Uterus (tissue), 4 donors: ENCODE measurements at places on chromosomes 7 and 10.

DNA sequence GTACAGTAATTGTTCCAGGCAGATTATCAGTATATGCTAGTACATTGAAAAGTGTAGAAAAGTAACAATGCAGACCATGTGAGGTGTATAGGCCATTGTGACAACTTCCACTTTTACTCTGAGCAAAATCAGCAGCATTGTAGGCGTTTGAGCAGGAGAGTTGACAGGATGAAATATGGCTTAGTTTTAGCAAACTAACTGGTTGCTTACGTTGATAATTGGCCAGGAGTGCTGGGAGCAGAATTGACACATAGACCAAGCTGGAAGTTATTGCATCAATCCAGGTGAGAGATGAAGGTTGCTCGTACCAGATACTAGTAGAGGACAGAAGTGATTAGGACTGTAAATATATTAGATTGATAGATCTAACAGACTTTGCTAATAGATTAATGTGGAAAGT lies 46.0 kb downstream of the LCOR start:
- DNase-seq, result no peak

DNA sequence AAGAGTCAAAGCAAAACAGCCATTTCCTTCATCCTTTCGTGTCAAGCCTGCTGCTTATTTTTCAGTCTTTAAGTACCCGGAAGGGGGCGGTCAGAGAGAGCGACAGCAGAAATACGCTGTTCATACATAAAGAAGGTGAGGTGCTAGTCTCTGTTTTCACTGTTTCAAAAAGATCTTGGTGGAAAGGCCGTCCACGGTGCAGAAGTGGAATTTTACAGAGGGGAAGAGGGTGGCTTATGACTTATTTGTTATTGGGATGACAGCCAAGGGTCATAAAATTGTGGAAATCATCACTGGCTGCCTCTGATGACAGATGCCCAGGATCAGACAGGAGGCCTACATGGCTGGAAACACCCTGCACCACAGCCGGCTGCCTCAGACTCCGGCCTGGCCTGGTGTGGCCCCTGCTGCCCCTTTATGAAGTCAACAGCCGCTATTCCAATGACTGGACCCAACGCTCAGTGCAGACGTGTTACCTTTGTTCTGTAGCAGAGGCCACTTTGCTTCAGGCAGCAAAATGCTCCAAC lies 57.0 kb downstream of the HIPK2 start:
- DNase-seq, result no peak

GRCh38 chr7:105297985-105298384 lies 90.7 kb downstream of the SRPK2 start:
- DNase-seq, result no peak

DNA sequence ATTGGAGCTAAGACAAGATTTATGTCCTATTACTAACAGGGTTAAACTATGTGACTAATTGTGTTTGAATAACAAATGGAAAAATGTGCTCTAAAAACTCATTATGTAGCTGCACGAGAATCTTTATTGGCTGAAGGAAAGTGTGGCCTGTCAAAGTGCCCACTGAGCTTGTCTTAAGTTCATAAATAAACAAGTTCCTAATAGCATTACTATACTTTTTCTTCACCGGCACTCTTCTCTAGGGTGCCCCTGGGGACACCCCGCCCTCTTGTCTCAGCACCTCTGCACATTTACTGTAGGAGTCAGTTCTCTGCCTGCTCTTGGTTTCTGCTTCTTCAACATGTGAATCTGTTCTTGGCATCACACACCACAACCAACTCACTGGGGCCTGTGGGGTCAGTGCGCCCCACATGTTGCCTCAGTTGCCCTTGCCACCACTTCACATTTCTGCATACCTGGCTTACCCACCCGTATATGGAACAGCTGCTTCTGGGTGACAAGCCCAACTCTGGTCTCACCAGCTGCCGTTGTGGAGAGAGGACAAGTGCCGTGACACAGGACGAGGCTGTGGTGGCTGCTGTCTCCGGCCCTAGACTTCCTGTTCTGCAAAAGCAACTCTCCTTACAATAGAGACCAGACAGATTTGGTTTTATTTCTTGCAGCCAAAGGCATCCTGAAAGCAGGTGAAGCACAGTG lies 96.3 kb upstream of the DDC start:
- DNase-seq, result no peak

DNA sequence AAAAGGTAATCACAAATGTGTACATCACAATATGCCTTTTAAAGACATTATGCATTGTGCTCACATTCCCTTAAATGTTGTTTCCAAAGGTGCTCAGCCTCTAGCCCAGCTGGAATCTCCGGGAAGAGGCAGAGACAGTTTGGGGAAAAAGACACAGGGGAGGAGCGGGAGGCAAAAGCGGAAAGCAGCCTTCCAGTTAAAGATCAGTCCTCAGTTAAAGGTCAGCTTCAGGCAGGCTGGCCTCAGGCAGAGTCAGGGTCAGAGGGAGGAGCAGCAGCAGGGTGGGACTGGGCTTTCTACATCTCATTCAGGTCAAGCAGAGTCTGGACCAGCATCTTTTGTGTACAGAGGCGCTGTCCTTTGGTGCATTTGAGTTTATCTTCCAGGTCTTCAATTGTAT lies 18.6 kb downstream of the ST7 start:
- no peak for DNase-seq

DNA sequence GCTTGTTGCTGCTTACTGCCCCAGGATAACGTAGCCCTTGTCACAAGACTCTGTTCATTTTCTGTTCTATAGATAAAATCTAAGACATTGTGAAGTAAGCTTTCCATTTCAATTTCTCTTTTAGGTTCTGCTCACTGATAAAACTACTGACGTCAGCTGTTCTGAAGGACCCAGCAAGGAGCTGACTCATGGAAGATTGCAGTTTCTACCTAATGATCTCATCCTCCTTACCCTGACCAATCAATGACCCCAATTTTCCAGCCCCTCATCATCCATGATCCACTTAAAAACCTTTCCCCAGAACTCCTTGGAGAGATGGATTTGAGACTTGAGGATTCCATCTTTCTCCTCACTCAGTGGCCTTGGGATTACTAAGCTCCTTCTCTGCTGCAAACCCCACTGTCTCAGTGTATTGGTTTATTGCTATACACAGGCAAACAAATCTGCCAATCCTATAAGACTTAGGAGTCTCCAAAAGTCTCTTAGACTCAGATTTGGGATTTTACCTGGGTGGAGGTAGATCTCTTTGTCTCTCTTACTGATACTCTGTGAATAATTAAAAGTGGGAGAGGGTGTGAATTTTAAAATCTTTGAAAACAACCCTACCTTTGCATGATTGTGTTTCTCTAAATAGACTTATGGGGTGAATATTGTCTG lies 109.2 kb upstream of the TRIM24 start:
- DNase-seq, result no peak

- peak; percentile 80 for DNase-seq
These were observed 44.8 kb downstream of the MYOF start for GRCh38 chr10:93437086-93437945.

- DNase-seq, result no peak
These were observed 221.4 kb downstream of the ADARB2 start for GRCh38 chr10:1515780-1516491.

DNA sequence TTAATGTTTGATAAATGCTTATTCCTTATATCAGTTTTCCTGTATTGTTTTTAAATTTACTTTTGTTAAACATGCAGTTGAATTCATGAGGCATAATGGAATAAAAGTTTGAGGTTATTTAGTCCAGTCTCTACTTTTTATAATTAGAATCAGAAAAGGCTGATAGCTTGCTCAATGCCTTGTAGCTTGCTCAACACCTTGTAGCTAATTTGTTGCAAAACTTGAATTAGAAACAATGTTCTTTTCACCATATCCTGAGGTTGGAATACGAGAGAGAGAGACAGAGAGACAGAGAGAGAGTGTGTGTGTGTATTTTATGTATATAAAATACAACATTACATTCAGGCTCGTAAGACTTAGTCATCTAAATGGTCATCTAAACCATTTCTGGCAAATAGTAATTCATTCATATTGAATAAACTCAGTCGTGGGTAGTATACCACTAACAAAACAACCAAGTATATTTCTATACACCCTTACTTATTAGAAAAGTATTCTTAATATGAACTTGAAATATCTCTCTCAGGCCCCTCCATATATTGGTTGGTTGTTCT lies 243.5 kb downstream of the ADK start:
- no peak for DNase-seq

- DNase-seq, result no peak
These were observed 23.3 kb upstream of the WNT2 start for GRCh38 chr7:117346161-117346560.

- no peak for DNase-seq
These were observed 179.6 kb downstream of the CELF2 start for GRCh38 chr10:11197266-11197712.

DNA sequence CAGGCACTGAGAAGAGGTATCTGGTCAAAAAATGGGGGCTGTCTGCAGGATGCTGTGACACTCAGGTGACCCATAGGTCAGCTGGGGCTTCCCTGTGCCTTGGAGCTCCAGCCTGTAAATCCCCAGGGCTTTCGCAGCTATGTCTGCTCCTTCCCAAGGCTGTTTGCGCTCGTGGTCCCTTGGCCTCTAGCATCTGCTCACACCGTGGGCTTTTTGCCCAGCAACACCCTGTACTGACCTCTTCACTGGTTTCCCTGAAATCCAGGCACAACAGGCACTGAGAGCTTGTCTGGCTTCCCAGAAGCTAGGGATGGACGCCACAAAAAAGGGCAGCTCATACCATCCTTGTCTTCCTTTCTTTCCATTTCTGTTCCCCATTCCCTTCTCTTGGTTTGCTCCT lies 280.3 kb upstream of the HABP2 start:
- DNase-seq, result peak; percentile 25

GRCh38 chr7:70667406-70667805 lies 464.5 kb upstream of the GALNT17 start:
- DNase-seq, result no peak

DNA sequence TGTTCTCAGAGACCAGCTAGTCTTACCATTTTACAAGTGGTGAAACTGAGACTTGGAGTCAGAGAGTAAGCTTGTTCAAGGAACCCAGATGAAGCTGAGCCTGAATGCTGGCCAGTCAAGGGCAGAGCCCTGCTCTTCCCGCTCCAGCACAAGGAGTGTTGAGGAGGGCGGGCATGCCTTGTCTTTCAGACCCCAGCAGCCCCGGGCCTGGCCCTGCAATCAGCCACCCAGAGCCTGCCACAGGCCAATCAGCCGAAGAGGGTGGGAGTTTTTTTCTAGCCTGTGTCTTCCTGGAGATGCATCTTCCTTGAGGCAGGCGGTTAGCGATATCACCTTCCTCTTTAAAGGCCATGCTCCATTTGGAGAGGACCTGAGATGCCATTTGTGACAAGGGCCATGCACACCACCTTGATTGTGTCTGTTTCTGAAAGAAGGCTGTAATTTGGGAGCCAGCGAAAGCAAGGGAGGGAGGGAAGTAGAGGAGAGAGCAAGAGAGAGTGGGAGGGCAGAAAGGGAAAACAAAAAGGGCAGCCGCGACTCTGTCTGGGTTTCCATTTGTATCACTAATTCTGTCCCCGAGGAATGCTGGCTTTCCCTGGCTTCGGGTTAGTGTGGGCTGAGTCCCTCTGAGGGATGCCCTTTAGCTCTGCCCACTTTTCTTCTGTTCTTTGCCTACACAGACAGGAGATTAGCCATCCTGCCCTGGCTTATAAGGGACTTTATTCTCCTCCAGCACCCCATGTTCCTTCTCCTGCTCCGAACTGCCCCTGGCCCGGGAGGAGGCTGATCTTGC lies 8.0 kb downstream of the CDH23 start:
- DNase-seq, result no peak

GRCh38 chr10:6269953-6270867 lies 67.5 kb downstream of the PFKFB3 start:
- DNase-seq, result no peak

GRCh38 chr10:4824791-4825310 lies 1.2 kb upstream of the AKR1E2 start:
- DNase-seq, result no peak

GRCh38 chr7:125675640-125676039 lies 746.0 kb upstream of the POT1 start:
- no peak for DNase-seq

GRCh38 chr10:95287281-95287680 lies 3.5 kb downstream of the PDLIM1 start:
- DNase-seq, result no peak

- peak; percentile 22 for DNase-seq
These were observed at the start of gene PDE1C for GRCh38 chr7:32070406-32071360. TSS of gene PDE1C (minus strand) at chr7:32070407.

DNA sequence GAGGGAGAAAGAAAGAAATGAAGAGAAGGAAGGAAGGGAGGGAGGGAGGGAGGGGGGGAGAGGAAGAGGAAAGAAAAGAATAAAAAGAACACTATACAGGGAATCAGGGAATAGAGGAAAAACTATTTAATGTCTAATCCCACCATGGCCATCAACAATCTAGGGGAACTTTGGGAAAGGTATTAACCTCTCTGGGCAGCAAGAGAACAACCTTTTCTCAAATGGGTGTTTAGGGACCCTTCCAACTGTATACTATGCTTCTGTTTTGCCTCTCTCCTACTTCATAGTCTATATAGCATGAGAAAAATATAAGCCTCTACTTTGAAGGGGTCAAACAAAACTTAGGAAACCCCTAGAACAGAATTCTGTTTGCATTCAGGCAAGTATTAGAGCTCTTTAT lies 54.5 kb downstream of the CHCHD3 start:
- DNase-seq, result no peak

DNA sequence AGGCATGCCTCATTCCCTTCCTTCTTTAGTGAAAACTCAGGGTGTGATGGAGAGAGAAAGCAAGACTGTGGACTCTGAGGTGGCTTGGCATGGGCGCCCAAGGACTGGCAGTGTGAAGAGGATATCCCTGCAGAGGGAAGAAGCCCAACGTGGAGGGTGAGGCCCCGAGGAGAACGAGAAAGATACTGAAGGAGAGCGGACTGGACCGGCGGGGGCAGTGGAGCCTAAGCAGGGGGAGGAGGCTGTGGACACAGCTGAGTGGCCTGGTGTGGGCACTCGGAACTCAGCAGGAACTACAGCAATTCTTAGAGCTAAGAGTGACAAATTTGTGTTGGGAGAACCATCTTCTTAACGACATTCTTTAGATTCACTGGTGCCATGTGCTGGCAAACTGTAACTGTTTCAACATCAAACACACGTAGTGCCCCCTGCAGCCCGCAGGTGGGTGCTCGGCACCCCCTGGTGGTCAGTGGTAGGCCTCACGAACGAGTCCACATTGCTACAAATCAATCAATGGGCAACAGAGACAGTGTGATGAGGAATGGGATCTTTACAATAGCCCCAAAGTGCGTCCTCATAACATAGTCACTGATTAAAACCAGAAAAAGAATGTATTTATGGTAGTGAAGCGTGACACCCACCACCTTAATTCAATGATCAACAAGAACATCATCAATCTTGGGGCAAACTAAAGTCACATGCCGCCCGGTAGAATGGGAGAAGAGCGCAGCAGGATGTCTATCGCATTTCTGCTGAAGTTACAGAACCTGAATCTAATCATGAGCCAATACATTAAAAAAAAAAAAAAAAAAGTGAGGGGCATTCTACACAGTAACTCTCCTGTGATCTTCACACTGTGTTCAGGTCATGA lies 2.0 kb upstream of the SFTPA1 start:
- DNase-seq, result no peak

DNA sequence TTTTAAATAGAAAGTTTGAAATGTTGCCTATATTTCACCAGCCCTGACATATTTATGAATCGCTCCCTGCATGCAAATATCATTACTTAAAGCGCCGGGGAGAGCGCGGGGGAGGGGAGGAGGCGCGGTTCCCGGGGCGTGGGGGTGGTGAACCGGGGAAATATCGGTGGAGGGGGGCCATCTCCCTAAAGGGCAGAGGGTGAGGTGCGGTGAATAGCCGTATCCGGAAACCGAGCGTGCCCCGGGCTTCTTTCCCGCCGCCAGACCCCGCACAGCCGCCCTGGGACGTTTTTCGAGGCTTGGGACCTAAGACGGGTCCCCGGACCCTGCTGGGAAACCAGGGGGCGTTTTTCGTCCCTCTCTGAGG lies 6.9 kb upstream of the ZNF503 start:
- peak; percentile 78 for DNase-seq

- DNase-seq, result no peak
These were observed 83.5 kb downstream of the SEMA3D start for GRCh38 chr7:85103357-85103756.
